Caco-2 (cell line): ENCODE measurements at places on chromosomes 6 and 20. TPM values are rescaled to one million over a fixed set of nuclear protein-coding genes. Genes with fewer than 3 reads are reported as not detected.

The CCR6 gene
- not detected in 2 replicates for total RNA-seq

The RIPPLY2 gene
- not detected in 2 replicates for total RNA-seq

GRCh38 chr6:72374857-72375256, 247.0 kb upstream of the KCNQ5 start:
- no peak overlapping the region for H3K27ac ChIP-seq
- no peak for DNase-seq

DNA sequence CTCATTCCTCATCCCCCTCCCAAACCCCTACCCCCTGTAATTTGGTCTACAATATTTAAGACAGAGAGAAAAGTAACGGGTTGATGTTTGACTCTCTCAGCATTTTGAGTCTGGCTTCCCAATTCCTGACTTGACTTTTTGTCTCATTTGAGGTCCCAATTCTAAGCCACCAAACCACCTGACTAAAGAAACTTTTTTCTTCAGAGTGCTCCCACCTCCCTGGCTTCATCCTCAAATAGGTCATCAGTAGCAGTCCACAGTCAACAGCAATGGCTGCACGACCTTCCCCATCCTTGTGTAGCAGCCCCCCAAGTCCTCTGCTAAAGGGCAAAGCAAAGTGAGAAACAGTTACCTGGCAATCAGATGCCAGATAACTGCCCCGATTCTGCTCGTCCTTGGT, 1.8 kb downstream of the PLEKHG1 start:
- no peaks in the 10 kb centered on the region for H3K36me3 ChIP-seq
- DNase-seq = no peak
- peak overlapping the region; percentile 61; the same call in 1 of the 2 replicates for H3K4me3 ChIP-seq

DNA sequence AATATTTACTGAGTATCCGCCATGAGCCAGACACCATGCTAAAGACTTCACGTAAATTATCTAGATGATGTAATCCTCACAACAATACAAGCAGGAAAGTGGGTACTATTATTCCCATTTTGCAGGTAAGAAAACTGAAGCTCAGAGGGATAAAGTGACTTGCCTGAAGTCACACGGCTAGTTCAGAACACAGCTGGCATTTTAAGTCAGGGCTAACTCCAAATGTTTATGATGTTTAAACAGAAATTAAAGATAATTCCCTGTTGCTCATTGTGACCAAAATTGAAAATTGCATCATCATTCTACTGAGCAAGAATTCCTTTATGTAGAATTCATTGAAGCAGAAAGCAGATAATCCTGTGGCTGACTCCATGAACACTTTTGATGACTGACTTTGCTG, 71.3 kb upstream of the STXBP5 start:
- H3K4me3 ChIP-seq = no peak overlapping the region
- no peak overlapping the region for H3K27ac ChIP-seq
- H3K4me1 ChIP-seq = no peaks in the 10 kb centered on the region
- no peaks in the 10 kb centered on the region for H3K27me3 ChIP-seq

DNA sequence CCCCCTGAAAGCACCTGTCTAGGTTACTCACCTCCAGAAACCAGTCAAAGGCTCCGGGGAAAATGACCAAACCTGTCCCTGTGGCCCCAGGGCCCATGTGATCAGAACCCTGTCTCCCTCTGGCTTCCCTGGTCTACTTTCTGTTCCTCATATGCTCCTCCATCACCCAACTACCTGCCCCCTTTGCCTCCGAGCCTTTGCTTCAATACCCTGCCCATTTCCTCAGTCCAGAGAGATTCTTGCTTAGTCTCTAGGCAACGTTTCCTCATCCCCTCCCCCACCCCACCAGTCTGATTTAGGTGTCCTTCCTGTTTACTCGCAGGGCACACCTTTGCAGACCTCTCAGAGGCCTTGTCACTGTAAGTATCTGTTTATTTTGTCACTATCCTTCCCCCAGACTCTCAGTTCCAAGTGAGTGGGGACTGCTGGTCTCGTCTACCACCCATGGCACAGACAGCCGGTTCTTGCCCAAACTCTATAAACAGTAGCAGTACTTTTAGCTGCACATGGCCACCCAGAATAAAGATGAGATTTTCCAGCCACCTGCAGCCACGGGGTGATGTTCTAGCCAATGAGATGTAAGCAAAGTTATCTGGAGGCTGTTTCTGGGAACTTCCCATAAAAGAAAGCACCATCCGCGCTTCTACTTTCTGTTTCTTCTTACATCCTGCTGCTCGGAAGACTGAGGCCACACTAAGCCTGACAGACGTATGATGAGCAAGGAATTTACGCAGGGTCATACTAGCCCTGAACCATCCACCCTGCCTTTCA, 13.3 kb downstream of the ELOVL5 start:
- no peaks in the 10 kb centered on the region for H3K4me1 ChIP-seq
- no peaks in the 10 kb centered on the region for H3K27me3 ChIP-seq
- no peak for DNase-seq
- H3K36me3 ChIP-seq = no peaks in the 10 kb centered on the region; the same call in 1 of the 2 replicates
